Activated naive CD4-positive, alpha-beta T cell treated with anti-CD3 and anti-CD28 coated beads, Interleukin-2, amount 50 U/mL, for 72 hours (primary cell): ENCODE measurements at places on chromosomes 13 and 19.

DNA sequence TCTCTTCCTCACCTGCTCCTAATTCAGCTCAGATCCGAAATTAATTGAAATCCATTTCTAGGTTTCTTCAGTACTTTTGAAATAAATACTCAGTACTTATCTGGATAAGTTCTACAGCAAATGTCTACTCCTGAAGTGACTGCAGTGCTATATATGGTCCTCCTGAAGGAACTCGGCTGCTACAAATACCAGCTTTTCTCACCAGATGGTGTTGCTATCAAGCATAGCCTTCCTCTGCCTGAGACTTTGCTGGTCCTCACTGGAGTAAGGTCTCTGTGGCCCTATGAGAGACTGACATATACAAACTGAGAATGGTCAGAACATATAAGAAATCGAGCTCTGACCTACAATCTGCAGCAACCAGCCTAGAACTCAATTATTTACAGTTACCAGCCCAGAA lies 161.6 kb downstream of the NDFIP2 start:
- no peak for DNase-seq

- no peak for DNase-seq
Measured at GRCh38 chr13:46367617-46368327, 19.3 kb downstream of the RUBCNL start.

- DNase-seq = no peak
Measured at GRCh38 chr13:50934735-50935435, 25.3 kb downstream of the RNASEH2B start.

GRCh38 chr13:64871742-64872141 lies 2358.4 kb downstream of the PCDH9 start:
- no peak for DNase-seq

DNA sequence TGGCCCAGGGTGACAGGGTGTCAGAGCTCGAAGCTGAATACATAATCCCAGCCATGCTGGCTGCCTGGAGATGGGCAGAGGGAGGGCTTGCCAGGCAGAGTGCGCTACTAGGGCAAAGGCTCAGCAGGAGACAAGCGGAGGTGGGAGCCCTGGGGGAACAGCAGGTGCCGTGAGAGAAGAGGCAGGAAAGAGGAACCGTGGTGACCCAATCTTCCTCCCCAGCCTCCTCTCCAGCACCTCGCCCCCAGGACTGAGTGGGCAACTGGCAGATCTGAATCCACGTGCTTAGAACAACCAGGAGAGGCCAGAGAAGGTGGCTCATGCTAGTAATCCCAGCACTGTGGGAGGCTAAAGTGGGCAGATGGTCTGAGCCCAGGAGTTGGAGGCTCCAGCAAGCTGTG lies 11.0 kb upstream of the CCL25 start:
- no peak for DNase-seq

- no peak for DNase-seq
Measured at GRCh38 chr13:95059306-95059705, 241.9 kb downstream of the ABCC4 start.

DNA sequence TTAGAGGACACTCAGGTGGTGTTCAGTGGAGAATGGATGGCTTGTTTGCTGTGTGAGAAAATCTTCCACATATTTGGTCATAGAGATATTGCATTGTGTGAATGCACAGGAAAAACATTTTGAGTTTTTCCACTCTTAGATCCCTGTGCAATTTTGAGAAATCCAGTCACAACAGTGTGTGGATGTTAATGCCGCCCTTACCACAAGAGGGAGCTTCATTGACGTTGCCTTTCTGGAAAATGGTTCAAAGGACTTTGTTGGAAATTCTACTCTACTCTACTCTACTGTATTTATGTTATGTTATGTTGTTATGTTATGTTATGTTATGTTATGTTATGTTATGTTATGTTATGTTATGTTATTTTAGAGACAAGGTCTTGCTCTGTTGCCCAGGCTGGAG lies 13.4 kb downstream of the ZNF20 start:
- DNase-seq = no peak

DNA sequence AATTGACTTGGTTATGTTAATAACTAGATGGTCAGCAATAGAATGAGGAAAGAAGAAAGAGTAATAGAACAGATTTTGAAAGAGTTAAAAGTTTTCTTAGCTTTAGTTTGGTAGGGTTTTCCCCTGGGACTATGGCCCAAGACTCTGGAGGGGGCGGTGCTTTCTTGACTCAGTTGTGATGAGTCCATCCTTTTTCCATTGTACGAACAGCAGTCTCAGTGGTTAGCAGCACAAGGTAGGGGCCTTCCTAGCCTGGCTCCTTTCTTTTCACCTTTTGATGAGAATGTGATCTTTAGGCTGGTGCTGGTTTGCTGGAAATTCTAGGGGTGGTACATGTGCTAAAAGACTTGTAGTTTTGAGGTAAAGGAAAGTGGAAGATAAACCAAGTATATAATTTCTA lies 38.8 kb downstream of the ZNF506 start:
- peak; percentile 64 for DNase-seq

DNA sequence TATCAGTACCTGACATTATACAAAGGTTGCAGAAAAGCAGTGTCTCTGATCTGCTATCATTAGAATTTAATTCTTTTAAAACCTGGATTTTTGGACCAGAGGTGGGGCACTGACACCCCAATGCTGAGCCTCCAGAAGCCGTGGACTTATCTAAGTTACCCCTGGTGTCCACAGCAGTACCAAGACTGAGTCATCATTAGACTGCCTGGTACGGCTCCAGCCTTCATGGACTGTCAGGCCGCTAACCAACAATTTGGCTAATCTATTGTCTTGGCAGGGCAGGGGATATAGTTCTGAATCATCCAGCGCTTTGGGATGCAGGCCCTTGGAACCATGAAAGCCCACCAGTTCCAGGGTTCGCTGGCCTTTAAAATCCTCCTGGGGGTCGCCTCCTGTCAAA lies 78.3 kb downstream of the TSHZ3 start:
- no peak for DNase-seq

DNA sequence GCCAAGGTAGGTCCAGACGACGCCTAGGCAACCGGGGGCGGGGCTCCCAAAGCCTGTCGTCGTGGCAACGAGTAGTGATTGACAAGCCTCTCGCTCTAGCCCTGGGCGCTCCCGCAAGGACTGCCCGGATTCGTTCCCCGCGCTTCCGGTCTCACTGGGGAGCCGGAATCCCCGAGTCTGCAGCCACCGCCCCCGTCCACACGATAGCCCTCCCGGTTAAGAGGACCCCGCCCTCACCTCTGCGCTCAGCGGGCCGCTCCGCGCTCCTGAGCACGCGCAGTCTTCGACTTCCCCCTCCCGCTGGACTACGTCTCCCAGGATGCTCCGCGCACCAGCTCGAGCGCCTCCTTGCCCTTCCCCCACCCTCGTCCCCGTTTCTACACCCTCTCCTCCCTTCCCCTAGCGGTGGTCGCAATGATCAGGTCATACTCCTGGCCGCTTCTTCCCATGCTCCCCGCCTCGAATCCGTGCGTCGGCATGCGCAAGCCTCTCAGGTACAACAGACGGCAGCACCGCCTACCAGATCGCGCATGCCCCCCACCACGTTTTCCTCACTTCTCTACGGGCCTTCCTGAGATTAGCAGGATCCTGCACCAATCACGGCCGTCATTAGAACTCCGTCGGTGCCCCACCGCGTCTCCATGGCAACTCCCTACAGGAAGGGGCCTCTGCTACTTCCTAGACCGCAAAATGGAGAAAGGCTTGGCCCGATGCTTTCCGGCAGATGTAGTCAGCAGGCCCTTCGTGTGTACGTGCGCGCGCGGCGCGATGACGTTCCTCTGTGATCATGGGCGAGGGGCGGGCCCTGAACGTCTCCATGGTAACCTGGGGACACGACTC lies at the start of gene MZF1:
Gene MZF1, minus strand, starts transcription at position 518 of the 840 bp plus-strand sequence. CDS start 1,946 bp downstream, outside the sequence.
- DNase-seq = peak; percentile 99

- DNase-seq = no peak
Measured at GRCh38 chr19:42634409-42635232, 39.9 kb upstream of the CEACAM8 start.

DNA sequence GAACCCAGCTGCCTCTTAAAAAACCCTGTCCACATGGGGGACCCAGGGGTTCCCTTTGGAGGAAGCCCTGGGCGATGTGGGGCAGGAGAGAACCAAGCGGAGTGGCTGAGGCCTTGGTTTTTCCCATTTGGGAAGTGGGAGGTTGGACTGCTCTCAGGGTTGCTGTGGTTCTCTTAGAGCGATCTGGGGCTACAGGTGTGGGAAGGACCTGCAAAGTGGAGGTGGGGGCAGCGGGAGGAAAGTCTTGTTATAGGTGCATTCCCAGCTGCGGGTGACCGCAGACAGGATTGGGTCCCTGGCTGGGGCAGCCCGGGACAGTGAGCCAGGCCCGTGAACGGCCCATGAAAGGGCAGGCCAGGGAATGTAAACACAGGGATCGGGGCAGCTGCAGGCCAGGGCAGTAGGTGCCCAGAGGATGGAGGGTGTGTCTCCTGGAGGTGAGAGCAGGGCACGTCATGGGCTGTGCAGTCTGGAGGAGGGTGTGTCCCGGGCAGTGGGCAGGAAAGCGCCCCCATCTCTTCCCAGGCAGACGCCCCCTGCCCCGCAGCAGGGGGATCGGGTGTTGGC lies 814 bp downstream of the SLC25A23 start:
- no peak for DNase-seq
